Mesenteric fat pad (tissue), 1 donor: ENCODE measurements at places on chromosomes 3 and 15. TPM values are rescaled to one million over a fixed set of nuclear protein-coding genes. Genes with fewer than 3 reads are reported as not detected.

GRCh38 chr15:77753281-77753873 is 120.7 kb upstream of the LINGO1 start:
- DNase-seq, result no peak

Gene B3GALNT1
- total RNA-seq, result 5.9 TPM

DNA sequence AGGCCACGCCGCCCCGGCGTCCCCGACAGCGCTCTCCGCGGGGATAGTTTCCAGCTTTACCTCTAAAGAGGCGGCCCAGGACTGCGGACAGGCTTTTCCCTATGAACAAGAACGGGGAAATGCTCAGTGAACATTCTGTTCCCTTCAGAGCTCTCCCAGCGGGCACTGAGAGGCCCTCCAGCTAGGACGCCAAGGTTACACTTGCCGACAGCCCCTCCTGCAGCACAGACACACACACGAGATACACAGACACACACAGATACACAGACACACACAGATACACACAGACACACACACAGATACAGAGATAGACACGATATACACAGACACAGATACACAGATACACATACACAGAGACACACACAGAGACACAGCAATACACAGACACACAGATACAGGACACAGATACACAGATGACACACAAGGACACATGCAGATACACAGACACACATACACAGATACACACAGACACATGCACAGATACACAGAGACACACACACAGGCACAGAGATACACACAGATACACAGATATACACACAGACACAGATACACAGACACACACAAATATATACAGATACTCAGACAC is 533 bp upstream of the OCA2 start:
- DNase-seq, result no peak

DNA sequence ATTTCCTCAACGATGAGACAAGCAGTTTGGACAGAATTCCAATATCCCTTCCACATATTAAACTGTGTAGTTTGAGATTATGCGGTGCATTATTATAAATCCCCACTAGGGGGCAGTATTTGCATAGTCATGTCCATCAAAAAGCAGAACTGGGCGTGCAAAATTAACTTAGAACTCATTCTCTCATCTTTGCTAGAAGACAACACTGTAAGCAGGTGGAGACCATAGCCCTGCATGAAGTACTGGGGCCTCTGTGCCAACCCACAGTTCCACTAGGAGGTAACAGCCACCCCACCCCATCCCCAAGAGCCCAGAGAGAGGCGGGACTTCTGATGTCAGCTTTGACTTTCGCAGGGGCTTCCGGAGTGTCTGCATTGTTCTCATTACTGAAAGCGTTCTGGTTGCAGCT is 106.6 kb upstream of the TMC3 start:
- DNase-seq, result no peak

DNA sequence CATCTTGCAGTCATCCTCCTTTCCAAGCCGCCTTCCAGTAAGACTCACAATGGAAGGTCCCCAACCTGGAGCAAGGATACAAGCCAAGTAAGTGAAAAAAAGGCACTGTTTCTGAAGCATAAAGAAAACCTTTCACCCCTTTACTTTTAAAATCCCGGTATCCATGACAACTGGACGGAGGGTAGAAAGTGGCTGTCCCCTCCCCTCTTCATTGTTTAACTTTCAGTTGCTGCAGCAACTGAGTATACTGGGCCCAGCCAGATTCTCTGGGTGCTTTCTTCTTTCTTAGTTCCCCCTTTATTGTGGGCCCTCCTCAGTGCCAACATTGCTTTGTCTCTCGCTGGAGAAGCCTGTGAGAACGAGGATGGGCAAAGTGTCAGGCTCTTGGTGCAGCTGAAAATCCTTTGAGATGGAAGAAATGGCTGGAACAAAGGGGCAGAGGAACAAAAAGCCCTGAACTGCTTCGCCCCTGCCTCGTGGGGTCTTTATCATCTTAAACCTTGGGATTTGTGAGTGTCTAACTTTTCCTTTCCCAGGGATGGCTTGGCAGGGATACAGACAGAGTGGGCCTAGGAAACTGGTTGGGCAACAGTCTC is 224.0 kb upstream of the RGMA start:
- DNase-seq, result no peak

- peak; percentile 57 for DNase-seq
Measured at GRCh38 chr15:63860155-63860554, 26.4 kb upstream of the HERC1 start.

DNA sequence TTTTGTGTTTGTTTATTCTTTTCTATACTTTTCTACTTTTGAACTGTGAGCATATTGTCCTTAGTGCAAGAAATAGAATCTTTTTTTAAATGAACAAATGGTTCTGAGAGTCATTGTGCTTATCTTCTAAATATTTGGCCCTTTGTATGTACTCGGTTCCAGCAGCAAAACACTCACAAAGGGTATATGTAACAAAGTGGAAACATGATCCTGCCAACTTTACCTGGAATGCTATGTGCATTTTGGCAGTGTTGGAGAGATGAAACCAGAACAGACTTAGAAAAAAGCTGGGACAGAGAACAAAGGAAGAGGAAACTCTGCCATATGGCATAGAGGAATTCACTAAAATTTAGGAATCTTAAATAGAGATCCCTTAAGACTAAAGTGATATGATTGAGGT is 150.1 kb downstream of the FGF12 start:
- no peak for DNase-seq

DNA sequence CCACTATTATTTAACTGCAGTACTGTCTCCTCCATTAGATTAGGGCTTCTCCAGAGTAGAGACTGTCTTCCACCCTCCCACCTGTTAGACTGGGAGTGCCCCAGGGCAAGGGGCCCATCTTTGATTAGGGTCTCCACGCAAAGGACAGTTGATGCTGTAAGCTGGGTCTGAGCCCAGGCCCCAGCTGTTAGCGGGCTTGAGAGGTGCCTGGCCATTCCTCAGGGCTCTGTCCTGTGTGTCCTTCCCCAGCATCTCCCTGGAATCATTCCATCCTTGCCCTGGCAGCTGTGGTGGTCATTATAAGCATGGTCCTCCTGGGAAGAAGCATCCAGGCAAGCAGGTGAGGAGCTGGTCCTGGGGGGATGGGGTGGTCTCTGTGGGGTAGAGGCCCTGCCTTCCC is 6.1 kb downstream of the SLC51B start:
- no peak for DNase-seq

- no peak for DNase-seq
Measured at GRCh38 chr3:6448011-6448410, 412.9 kb upstream of the GRM7 start.

GRCh38 chr3:149000206-149000745 is 8.9 kb downstream of the GYG1 start:
- no peak for DNase-seq

DNA sequence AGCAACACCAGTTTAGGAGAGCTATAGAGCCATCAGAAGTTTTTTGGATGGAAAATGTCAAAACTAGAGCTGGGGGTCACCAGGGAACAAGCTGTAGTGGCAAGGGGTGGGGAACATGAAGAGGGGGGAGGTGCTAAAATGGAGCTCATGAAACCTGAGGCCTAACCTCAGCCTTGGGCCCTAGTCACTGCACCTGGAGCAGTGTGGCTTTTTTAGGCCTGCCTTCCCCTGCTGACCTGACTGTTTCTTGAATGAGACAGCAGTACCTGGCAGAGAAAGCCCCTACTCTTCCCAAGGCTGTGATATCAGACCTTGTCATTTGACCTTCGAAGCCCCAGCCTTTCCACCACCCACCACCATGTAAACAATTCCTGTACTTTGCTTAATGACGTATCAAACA is 383.5 kb downstream of the EPHB1 start:
- no peak for DNase-seq

Gene CHL1
- total RNA-seq, result 36.4 TPM
